ENCODE measurements at places on chromosomes 2 and 18.

DNA sequence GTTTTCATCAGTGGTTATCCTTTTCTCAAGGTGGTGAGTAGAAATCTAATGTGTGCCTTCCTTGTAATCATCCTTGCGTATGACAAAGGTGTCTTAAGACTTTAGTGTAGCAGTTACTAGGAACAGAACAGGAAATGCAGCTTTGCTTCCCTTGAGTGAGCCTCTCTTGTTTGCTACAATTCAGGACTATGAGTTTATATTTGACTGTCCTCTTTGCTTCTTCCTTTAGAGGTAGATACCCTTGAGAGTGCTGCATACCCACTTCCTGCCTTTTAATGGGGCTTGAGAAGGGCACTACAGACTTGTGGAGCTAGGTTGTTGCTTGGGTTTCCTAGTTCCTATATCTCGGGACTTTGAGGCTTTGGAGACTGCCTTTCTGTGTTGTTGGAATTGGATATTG is 3.8 kb downstream of the KCNJ13 start:
- DNase-seq: no peak

DNA sequence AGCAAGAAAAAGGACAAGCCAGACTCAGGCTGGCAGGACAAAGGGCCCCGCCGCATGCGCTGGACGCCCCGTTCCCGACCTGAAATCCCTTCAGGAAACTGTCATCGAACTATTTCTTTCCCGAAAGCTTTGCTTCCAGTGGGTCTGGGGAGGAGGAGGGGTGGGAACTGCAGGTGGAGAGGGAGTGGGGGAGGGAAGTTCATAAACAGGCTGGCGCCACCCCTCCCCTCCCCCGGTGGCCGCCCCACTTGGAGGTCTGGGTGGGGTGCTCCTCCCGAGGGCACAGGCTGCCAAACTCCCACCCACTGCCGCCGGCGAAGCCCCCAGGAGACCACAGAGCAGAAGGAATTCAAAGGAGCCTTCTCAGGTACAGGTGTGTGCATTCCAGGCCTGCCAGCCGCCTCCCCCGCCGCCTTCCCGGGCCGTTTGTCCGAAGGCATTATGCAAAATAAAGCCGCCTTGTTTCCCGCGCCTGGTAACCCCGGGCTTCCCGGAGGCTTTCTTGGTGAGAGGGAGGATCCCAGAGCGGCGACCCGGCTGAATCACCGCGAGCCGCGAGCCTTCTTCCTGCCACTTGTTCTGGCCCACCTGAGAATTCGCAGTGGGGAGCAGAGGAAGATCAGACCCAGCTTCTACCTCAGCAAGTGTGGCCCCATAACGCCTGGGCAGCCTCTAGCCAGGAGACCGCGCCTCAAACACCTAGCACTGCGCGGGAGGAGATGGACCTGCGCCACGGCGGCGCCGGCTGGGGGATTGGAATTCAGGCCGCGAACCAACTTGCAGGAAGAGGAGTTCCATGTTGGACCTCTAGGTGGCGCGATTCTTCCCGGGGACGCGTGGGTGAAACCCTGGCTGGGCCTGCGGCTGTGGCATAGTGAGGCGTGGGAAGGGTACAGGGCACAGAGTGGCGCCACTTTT is 101.9 kb downstream of the FOXI3 start:
- DNase-seq: peak; percentile 58

- DNase-seq: no peak
These were observed 17.4 kb downstream of the GPR45 start for GRCh38 chr2:105258835-105259350.

DNA sequence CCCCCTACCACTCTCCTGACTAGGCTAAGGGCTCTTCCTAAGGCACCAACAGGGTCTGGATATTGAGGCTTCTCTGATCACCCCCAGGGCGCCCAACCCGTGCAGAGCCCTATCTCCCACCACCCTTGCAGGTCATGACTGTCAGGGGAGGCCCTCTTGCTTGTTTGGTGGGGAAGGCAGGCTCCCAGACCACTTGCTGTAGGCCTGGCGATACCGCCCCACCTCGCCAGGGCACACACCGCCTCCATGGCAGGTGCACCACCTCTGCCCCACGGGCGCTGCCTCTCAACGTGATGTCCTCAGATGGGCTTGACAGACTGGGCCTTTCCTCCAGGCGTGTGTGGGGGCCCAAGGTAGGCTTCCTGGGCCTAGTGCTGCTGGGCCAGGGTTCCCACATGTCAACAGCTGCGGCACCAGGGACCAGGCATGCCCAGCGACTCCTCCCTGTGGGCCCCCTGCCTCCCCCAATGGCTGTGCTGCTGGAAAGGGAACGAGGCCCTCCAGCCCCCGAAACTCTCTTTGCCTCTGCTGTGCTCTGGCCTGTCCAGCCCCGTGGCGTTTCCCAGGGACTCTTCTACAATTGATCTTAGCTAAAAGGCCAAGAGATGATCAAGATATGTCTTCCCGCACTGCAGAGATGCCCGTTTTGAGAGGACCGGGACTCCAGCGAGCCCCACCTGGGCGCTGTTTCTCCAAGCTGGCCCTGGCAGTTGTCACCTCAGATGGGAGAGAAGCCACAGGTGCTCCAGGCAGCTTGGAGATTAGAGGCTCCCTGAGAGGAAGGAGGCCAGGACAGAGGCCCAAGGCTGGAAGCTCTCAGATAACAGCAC is 7.5 kb downstream of the NPPC start:
- no peak for DNase-seq

DNA sequence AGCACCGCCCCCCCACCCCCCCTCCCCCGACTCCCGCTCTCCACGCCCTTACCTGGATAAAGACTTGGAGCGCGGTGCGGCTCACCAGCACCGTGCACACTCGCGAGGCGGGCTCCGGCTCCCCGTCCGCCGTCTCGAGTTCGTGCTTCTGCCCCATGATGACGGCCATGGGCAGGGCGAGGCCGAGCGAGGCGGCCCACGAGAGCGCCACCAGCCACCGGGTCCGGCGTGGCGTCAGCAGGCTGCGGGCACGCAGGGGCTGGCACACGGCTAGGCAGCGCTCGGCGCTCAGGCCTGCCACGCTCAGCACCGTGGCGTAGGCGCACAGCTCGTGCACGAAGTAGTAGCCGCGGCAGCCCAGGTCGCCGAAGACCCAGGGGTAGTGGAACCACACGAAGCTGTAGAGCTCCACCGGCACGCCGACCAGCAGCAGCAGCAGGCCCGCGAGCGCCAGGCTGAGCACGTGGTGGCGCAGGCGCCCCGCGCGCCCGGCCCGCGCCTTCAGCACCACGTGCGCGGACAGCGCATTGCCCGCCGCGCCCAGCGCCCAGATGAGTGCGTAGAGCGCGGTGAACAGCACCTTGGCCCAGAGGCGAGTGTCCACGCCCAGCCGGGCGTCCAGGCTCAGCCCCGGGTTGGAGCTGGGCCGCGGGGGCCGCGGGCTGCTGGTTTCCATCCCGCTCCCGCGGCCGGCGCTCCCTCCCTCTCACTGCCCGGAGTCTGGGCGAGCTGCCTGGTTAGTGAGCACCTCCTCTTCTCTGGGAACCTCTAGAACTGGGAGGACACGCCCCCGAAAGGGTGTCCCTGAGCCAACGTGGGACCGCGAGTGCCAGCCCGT is at the start of gene NTSR2:
Gene NTSR2 (minus strand): TSS at position 742 of the 838 bp plus-strand sequence. CDS start 66 bp downstream, at position 676.
- DNase-seq: peak; percentile 66

DNA sequence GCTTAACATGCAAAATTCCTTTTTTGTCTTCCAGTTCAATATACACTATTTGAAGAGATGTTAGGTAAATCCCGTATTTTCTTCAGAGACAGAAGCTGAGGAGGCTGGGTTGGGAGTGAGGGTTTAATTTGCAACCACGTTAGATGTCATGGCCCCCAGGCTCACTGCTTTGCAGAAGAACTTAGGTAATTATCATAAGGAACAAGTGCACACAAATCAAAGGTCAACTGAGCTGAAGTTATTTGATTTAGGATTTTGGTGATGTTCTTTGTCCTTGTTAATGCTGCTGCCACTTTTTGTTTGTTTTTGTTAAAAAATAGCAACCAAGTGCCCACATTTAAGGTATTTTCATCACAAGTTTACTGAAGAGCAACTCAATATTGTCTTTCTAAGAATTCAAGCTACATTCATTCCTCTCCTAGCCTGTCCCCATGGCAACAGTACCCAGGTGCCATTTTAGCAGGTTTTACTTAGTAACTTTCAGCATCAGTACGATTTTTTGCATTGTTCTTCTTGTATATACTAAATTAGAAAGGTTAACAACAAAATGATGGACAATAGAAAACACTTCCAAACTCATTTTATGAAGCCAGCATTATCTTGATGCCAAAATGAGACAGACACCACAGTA is 62.9 kb upstream of the NDUFV2 start:
- DNase-seq: no peak

DNA sequence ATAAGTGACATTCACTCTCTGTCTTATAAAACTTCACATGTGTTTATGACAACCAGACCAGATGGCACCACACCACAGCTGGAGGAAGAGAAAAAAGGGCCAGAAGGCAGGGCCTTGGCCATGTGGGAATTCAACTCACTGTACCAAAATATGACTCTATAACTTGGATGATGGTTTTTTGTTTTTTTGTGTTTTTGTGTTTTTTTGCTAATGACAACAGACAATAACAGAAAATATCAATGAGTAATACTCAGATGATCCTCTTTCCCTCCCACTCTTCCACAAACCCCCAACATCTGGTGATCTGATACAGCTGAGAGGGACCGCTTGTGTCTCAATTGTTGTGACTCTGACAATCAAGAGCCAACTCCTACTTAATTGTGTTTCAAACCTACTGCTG is 12.4 kb downstream of the NMI start:
- DNase-seq: no peak

DNA sequence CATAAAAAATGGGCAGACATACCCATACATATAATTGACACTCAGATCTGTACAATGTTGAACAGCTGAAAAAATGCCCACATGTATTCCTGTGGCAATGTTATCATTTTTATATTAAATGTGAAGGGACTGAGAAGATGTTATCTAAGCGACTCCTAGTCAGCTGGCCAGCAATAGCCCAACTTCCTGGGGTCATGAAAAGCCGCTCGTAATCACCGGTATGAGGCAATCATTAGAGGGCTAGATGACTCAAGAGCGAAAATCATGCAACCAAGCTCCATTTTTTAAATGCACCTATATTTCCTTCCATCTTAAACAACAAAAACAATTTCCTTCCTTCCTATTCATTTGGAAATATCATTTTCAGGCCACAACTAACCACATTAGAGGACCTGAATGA is 274.6 kb upstream of the CCDC68 start:
- no peak for DNase-seq

DNA sequence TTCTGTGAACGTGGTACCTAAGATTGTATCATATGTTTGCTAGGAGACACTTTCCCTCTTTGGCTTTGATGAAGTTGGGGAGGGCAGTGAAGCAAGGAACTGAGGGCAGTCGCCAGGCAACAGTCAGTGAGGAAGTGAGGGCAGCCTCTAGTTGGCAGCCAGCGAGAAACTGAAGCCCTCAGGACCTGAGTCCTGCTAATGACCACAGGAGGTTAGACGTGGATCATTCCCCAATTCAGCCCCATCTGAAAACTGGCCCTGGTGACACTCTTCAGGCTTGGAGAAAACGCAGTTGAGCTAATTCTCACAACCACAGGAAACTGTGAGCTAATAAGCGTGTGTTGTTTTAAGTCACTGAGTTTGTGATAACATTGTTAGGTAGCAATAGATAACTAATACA is 84.5 kb upstream of the REG3G start:
- no peak for DNase-seq
